Myocyte (in vitro differentiated cells): ENCODE measurements at places on chromosomes 12 and 14. TPM values are rescaled to one million over a fixed set of nuclear protein-coding genes. Genes with fewer than 3 reads are reported as not detected.
A peak's percentile ranks its signal among the peaks of the same experiment; 100 is the strongest.

AQP6 gene
- 0.05 TPM in 1 of 2 replicates, not detected in the other for total RNA-seq

RILPL1 gene
- total RNA-seq = 30.3 and 43.4 TPM in 2 replicates

ACVRL1 gene
- 0.52 and 0.78 TPM in 2 replicates for total RNA-seq

TCL1B gene
- total RNA-seq = not detected in 2 replicates

SRRM4 gene
- total RNA-seq = under 0.01 TPM in 1 of 2 replicates, not detected in the other

OAS2 gene
- total RNA-seq = 5.6 and 9.1 TPM in 2 replicates

FBLN5 gene
- 4.9 and 7.3 TPM in 2 replicates for total RNA-seq

PSMD9 gene
- total RNA-seq = 86.5 and 98.8 TPM in 2 replicates

PABPN1 gene
- 90.2 and 90.5 TPM in 2 replicates for total RNA-seq

TAS2R14 gene
- 0.99 and 2.5 TPM in 2 replicates for total RNA-seq

GCN1 gene
- total RNA-seq = 59.2 and 61.9 TPM in 2 replicates

DACT1 gene
- total RNA-seq = 9.7 and 30.4 TPM in 2 replicates

TAS2R50 gene
- 0.62 and 1.5 TPM in 2 replicates for total RNA-seq

CPSF6 gene
- 22.0 and 23.4 TPM in 2 replicates for total RNA-seq

DNA sequence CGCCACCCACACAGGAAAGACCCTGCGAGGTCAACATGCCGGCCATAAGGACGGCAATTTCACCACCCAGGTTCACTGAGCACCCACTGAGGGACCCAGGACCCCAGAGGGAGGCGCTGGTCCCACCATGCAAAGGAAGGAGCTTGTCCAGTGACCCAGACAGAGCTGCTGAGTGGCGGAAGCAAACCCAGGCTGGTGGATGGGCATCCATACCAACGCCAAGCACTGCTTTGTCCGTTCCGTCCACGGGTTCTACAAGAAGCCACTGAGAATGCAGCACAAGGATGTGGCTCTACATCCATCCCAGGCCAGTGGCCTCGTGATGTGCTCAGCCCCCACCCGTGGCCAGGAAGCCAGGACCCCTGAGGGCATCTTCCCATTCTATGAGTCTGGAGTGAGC lies 23.8 kb upstream of the GOLGA3 start:
- no peak for DNase-seq

GRCh38 chr12:45914090-45914489 lies 76.3 kb downstream of the SCAF11 start:
- DNase-seq = peak; percentile 89

DNA sequence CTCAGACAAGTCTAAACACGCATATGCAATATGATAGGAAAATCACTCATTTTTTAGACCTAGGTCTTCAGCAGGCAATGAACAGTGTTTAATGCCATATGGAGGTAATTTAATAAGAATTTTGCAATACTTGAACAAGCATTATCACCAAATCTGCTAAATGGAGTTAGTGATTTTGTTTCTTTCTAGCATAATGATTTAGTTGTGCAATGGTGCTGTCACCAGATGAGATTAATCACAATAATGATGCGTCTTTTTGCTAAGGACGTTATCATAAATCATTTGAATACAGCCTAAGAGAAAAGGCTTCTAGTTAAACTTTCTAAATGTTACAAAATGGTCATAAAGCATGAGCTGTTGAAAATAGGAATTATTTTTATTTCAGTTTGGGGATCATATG lies 170.0 kb upstream of the SLC16A7 start:
- no peak for DNase-seq

DNA sequence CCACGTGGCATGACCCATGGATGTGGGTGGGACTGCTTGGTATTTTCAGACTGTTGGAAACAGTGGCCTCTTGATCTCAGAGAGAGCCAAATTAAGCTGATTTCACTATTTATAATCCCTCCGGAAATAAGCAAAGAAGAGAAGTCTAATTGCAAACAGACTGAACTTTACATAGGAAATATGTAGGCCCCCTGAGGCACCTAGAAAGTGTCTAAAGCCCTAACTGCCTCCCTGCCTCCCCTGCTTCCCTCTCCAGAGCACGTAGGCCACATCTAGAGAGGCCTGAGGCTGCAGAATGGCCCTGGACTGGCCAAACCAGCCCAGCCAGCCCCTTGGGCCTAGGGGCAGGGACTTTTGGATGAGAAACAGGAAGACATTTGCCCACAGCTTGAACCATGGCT lies 123.8 kb downstream of the ZFP36L1 start:
- no peak for DNase-seq

DNA sequence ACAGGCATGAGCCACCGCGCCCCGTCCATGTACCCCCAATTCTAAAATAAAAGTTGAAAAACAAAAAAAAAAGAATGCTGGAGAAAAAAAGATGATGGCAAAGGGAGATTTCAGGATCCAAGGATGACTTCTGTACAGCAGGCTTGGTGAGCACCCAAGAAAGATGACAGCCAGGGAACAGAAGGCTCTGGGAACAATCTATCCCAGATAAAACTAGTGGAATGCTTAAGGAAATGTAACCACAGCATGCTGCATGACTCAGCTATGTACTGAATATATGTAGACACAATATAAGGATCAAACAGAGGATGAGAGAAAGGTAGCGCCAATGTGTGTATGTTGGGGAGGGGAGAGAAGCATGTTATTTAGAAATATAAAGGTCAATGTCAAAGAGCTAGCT lies 123.7 kb upstream of the TMTC1 start:
- DNase-seq = no peak

DNA sequence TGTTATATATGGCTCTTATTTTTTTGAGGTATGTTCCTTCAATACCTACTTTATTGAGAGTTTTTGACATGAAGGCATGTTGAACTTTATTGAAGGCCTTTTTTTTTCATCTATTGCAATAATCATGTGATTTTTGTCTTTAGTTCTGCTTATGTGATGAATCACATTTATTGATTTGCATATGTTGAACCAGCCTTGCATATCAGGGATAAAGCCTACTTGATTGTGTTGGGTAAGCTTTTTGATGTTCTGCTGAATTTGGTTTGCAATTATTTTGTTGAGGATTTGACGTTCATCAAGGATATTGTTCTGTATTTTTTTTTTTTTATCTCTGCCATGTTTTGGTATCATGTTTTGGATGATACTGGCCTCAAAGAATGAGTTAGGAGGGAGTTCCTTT lies 15.2 kb upstream of the ART4 start:
- DNase-seq = no peak

DNA sequence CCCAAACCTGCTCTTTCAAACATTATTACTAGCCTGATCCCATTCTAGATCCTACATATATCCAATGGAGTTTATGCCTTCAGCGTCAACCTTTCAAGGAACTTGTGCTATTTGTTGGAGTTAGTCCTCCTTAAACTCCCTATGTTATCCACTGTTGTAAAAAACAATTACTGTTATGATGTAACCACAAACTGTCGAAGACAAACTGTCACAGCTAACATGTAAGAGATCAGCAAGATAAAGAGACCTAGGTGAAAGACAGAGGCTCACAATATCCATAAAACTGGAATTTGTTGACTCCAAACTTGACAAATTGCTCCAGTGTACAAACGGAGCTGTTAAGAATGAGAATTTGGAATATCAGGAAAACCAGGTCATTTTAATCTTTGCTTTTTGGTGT lies 70.7 kb downstream of the CDK17 start:
- DNase-seq = no peak

- peak; percentile 42 for DNase-seq
Measured at GRCh38 chr14:67644428-67644827, 24.7 kb downstream of the ARG2 start.

- DNase-seq = no peak
Measured at GRCh38 chr12:93390031-93390430, 12.3 kb downstream of the NUDT4 start.

- peak; percentile 54 for DNase-seq
Measured at GRCh38 chr12:19970116-19970515, 398.2 kb upstream of the PDE3A start.

DNA sequence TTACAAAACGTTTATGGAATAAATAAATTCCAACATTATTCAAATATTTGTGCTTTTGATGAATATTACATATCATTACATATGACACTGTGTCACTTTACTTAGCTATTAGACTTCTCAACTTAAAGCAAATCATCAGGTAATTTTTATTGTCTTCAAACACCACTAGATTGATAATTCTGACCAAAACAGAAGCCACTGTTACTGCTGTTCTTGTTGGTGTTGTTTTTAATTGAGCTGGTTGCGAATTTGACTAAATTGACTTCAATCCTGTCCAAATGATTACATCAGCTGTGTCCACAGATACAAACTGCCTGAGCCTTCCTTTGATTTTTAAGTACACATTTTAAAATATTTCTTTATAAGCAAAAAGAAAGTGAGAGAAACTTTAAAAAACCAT lies 29.2 kb downstream of the PRKD1 start:
- no peak for DNase-seq

- DNase-seq = no peak
Measured at GRCh38 chr14:32940711-32941667, 2.3 kb downstream of the NPAS3 start.

GRCh38 chr14:21612324-21612723 lies 22.4 kb downstream of the OR10G2 start:
- DNase-seq = no peak

- DNase-seq = no peak
Measured at GRCh38 chr14:93712838-93713724, 75.2 kb downstream of the PRIMA1 start.

DNA sequence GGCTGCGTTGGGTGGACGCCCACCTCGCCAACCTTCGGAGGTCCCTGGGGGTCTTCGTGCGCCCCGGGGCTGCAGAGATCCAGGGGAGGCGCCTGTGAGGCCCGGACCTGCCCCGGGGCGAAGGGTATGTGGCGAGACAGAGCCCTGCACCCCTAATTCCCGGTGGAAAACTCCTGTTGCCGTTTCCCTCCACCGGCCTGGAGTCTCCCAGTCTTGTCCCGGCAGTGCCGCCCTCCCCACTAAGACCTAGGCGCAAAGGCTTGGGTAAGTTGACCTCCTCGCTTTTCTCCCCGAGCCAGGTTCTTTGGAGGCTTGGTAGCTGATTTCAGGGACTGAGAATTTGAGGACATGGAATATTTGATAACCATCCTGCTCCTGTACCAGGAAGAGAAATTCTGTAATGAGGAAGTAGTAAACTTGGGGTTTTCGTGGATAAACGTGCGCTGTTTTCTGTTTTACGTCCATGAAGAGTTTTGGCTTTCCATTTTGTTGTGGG lies 530 bp downstream of the APAF1 start:
- peak; percentile 22 for DNase-seq

DNA sequence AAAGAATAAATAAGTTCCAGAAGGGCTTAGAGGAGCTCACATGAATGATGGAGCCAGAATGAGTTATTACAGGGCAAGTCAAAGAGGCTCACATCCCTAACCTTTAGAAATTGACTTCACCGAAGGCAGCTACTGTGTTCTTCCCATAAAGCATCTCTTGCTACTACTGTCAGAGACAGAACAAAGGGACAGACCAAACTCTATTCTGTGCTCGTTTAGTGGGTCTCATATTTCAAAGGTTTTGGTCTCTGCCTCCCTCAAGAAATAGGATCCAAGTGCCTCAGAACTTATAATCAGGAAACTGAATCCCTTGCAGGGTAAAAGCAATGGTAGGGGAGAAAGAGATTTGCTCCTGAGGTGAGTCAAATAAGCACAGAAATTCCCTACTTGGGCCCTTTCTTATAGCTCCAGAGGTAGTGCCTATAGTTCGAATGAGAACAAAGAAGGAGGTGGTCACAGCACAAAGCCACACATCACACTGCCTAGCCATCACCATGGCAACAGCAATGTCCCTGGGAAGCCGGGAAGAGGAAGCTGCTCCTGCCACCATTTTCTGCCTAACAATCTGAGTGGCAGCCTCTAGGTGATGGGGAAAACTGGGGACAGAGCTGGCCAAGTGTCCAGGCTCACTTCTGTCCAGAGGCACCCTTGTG lies 294.9 kb downstream of the FOXN3 start:
- no peak for DNase-seq

- no peak for DNase-seq
Measured at GRCh38 chr14:51792809-51793208, 67.6 kb upstream of the GNG2 start.

GRCh38 chr12:51898937-51899336 lies 8.4 kb upstream of the ACVRL1 start:
- DNase-seq = no peak

DNA sequence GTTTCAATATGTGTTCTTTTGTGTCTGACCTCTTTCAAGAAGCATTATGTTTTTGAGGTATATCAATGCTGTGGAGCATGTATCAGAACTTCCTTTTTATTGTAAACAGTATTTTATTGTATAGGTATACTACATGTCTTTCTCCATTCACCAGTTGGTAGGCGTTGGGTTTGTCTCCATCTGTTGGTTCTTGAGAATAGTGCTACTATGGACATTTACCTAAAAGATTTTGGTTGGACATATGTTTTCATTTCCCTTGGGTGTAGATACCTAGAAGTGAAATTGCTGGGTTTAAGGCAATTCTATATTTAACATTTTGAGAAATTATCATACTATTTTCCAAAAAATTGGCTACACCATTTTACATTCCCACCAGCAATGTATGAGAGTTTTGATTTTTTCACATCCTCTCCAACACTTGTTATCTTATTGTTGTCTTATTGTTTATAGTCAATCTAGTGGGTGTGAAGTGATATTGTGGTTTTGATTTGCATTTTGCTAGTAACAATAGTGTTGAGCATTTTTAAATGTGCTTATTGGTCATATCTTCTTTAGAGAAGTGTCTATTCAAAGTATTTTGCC lies 409.2 kb downstream of the IPO8 start:
- DNase-seq = peak; percentile 42

- DNase-seq = no peak
Measured at GRCh38 chr12:46369474-46370379, 2.8 kb downstream of the SLC38A2 start.

DNA sequence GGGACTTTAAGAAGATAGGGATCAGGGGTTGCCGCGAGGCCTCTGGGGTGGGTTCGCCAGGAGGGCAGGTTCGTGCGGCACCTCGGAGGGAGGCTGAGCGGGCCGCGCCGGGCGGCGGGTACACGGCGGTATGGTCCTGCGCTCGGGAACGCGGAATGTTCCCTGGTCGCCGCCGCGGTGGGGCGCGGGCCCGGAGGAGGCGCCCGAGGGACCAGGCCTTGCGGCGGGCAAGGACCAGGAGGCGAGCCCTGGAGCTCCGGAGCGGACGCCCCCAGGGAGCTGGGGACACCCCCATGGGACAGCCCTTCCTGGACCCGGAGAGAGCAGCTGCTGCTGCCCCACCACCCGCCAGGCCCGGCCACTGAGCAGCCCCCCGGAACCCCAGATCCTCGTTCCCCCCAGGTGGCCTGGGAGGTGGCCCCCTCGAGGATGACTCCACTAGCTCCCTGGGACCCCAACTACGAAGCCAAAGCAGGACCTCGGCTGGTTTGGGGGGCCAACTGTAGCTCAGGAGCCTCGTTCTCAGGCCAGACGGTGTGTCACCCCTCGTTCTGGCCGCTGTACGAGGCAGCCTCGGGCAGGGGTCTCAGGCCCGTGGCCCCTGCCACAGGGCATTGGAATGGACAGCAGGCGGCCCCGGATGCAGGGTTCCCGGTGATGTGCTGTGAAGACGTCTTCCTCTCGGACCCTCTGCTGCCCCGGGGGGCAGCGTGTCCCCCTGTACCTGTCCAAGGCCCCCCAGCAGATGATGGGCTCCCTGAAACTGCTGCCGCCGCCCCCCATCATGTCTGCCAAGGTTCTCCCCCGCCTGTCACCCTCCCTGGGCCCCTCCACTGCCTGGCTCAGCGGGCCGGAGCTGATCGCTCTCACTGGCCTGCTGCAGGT lies 45.6 kb upstream of the SLC8A3 start:
- no peak for DNase-seq
